ENCODE measurements at places on chromosomes 5 and 9. TPM values are rescaled to one million over a fixed set of nuclear protein-coding genes. Genes with fewer than 3 reads are reported as not detected.
A peak's percentile ranks its signal among the peaks of the same experiment; 100 is the strongest.

Gene CNTFR
- total RNA-seq: not detected

- DNase-seq: no peak
Measured at GRCh38 chr5:2921176-2921575, 169.7 kb upstream of the IRX2 start.

DNA sequence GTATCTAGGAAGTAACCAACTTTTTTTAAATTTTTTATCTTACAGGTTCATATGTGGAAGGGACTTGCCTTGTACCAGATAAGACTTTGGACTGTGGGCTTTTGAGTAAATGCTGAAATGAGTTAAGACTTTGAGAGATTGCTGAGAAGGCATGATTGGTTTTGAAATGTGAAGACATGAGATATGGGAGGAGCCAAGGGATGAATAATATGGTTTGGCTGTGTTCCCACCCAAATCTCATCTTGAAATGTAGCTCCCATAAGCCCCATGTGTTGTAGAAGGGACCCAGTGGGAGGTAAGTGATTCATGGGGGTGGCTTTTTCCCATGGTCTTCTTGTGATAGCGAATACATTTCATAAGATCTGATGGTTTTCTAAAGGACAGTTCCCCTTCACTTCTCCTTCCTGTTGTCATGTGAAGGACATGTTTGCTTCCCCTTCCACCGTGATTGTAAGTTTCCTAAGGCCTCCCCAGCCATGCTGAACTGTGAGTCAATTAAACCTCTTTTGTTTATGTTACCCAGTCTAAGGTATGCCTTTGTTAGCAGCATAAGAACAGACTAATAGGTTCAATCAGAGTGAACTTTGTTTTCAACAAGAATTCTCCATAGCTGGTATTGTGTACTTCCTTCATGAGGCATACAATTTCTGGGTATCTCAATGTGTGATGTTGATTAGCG lies 535.6 kb upstream of the MEF2C start:
- no peak for DNase-seq

Gene C5orf63
- 9.4 TPM for total RNA-seq

DNA sequence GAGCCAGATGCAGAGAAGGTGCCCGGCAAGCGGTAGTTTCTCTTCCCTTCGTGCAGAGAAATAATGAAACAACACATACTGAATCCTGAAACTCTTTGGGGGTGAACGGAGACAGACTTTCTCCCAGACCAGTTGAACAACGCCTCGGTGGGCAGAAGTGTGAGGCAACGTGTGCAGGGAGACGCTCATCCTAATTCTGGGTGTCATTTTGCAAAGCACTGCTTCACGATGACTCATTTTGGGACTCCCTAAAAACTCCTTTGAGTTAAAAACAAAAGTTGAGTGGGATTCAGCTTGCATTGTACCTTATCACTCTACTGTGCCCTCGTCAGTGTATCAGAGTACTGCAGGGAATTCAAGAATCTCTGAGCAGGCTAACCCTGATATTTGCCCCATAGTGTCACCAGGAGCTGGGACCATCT lies 3.5 kb upstream of the NEK6 start:
- DNase-seq: peak; percentile 65

Gene STK32A
- total RNA-seq: not detected

GRCh38 chr5:20972419-20972925 lies 984.5 kb upstream of the CDH18 start:
- no peak for DNase-seq

- DNase-seq: no peak
Measured at GRCh38 chr9:25816439-25816838, 138.2 kb upstream of the TUSC1 start.

DNA sequence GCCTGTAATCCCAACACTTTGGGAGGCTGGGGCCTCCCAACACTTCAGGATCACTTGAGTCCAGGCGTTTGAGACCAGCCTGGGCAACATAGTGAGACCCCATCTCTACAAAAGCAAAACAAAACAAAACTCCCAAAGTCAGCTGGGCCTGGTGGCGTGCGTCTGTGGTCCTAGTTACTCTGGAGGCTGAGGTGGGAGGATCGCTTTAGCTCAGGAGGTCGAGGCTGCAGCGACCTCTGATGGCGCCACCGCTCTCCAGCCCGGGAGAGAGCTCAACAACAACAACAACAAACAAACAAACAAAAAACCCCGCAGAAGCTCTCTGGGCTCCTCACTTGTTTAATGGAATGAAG lies 528 bp downstream of the ACOT12 start:
- no peak for DNase-seq

- DNase-seq: peak; percentile 40
Measured at GRCh38 chr9:21836437-21837161, 34.2 kb downstream of the MTAP start.

Gene PCDHA9
- total RNA-seq: not detected

- no peak for DNase-seq
Measured at GRCh38 chr5:29795096-29795652, 1398.3 kb upstream of the CDH6 start.

Gene FOXD1
- 0.12 TPM for total RNA-seq

DNA sequence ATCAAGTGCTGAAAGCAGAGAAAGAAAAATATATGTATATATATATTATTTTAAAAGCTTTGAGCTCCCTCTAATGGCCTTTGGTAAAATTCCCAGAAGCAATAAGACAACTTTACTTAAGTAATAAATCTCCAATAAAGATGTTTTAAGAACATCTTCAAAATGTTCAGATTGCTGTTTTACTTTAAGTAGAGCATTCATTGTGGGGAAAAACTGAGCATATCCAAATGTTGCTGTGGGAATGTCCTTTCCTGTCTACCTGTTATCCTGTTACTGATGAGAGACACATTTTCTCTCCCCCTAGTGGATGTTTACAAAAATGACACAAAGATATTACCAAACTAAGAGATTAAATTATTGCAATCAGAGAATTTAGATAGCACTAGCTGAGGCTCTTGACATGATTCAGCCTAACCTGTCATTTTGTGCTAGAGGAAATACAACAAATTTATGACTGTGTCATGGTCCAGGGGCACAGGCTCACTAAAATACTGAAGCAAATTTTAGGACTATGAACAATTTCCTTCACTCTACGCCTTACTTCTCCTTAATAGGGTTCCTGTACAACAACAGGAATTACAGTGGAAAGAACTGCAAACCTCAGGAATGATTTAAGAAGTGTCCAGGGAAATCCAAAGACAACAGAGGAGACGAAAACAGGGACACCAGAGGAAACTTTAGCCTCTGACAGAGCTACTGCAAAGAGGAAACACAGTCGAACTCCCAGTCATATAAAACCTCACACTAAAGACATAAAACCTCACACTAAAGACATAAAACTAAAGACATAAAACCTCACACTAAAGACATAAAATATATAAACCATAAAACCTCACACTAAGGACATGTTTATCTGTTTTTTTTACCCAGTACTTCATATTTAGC lies 24.3 kb upstream of the PRRC1 start:
- no peak for DNase-seq

DNA sequence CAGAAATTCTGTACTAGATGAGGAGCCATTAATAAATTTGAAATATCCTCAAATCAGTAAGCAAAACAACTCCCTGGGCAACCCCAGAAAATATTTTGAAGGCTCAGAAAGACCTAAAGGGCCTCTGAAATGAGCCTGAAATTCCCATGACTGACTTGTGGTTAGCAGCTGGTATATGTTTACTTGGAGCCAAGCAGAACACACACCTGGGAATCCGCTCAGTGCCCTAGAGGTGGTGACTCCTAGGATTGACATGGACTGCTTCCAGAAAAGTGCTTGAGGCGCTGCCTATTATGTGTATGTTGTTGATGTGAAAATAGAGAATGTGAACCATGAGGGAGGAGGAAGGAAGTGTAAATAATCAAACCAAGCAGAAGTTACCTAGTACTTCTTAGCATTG lies 14.7 kb downstream of the RFK start:
- no peak for DNase-seq

Gene NOXA1
- total RNA-seq: 1.0 TPM

Gene PCDHB5
- total RNA-seq: not detected

GRCh38 chr5:67052034-67052433 lies 144.6 kb downstream of the CD180 start:
- DNase-seq: no peak

Gene WNT8A
- not detected for total RNA-seq

DNA sequence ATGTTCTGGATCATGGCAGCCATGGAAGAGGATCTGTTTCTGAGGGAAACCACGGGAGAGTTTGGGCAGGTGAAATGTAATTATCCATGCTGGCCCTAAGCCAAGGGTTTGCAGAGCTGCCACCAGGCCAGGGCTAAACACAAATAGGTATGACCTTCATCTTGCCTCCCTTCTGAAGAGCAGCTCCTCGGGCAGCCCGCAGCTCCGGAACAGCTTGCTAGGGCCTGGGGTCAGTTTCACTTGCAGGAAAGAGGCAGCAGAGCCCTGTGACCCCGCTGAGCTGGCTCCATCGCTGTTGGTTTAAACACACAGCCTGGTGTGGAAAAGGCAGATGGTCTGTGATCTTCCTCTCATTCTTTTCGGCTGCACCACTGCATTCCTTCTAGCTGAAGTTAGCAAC lies 141.4 kb downstream of the TMEM38B start:
- no peak for DNase-seq
